ENCODE measurements at places on chromosomes 12 and 14.

DNA sequence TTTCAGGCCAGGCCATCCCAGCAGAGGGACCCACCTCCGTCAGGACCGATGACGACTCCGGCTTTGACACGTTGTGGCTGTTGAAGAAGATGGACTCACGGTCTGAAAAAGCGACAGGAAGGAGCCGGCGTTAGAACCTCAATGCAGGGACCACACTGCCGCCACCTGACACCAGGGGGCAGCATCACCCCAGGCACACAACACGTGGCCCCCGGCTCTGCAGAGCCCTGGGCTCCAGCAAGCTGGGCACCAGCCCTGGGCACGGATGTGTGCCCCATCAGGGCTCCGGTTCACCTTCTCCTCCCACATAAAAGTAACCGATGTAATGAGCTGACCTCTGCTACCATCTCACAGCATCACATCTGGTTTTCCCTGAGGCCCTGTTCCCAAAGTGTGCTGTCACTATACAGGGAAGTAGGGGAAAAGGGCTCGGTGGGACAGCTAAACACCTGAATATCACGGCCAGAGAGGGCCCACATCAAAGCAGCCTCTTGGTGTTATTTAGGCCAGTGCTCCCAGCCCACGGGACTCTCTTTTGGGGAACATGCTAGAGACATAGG lies 29.0 kb downstream of the CHGA start:
- DNase-seq, result no peak

- DNase-seq, result no peak
Observed at GRCh38 chr12:92729773-92730305, 27.1 kb downstream of the PLEKHG7 start.

DNA sequence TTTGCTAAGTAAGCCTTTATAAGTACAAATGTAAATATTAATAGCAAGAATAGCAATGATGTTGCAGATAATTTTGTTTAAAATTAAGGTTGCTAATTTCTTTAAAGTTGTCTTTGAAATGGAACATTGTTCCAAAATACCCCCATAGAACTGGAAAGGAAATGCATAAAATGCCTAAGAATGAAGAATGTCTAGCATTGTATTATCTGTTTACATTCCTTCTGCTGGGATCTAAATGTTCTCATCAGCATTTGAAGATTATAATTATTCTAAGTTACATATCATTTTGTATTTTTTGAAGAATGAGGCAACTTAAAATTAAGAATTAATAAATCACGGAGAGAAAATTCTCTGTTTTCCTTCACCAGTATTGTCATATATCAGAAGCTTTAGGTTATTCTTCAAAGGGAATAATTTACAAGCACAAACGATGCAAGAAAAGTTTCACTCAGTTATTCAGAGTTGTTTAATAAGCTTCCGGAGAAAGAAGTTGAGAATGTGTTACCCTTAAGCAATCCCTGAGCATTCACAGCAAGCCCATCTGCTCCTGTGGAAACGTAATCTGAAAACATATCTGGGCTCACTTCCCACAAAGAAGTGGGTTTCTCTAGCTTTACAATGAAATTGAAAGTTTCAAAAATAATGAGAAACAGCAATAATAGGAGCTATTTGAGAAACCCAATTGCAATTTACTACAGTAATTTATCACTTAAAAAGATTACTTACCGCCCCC lies 21.3 kb downstream of the SLC6A15 start:
- DNase-seq, result no peak

DNA sequence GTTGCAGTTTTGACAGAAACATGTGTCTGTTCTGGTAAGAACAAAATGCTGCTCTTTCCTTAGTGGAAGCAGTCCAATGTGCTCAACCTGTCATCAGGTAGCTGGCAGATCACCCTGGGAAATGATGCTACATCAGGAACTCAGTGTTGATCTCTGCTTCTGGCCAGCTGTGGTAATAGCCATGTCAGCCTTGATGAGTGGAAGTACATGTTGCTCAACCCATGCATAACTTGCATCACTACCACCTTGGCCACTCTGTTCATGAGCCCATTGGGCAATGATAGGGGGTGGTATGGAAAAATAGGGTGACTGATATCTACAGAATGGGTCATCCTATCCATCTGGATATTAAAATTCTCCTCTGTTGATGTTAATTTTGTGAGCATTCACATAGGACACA lies 411.0 kb downstream of the C12orf50 start:
- DNase-seq, result no peak

DNA sequence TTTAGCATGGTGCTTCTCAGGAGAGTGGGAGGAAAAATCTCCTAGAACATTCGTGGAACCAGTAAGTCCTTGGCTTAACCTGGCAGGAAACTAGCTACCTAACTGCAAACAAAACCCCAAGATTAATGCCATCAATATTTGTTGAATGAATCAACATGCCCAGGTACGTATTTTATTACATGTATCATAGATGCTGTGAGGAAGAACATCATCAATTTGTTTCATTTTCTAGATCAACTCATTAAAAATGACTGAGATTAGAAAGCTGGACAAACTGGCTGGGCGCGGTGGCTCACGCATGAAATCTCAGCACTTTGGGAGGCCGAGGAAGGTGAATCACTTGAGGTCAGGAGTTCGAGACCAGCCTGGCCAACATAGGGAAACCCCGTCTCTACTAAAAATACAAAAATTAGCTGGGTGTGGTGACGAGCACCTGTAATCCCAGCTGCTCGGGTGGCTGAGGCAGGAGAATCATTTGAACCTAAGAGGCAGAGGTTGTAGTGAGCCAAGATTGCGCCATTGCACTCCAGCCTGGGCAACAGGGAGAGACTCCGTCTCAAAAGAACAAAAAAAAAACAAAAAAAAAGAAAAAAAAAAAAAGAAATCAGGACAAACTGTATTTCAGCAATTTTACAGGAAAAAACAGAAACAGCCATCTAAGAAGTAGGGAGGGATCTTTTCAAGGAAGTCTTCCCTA lies 88.7 kb downstream of the NTN4 start:
- DNase-seq, result no peak

DNA sequence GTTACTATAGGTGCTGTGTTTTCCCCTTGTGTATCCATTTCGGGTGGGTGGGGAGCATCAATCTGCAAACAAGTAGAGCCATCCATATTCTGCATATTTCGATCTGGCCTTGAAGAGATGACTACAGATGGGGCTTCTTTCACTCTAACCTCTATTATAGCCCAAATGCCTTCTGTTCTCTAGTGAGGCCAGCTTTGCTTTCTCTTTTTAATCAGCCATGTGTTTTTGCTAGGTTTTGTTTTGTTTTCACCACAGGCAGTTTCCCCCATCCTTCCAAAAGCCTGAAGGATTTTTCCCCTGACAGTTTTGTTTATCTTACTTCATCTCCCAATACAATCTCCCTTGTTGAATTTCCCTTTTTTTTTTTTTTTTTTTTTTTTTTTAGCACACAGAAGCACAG lies 224.1 kb downstream of the BTG1 start:
- no peak for DNase-seq

DNA sequence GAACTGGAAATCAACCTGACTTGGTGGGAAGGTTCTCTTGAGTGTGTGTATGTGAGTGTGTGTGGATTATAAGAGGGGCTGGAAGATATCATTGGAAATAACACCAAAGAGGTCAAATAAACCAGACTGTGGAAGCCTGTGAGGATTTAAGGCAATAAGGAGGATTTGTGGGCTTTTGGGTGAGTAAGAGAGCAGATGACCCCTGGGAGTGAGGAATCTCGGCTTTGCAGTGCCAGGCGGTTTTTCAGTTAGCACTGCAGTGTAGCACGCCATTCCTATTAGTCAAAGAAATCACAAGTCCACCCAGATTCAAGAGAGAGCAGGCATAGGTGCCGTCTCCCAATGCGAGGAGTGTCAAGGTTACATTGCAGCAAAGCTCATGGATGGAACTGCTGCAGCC lies 63.3 kb downstream of the CALM1 start:
- no peak for DNase-seq

GRCh38 chr12:115710104-115710564 lies 567.4 kb downstream of the MED13L start:
- DNase-seq, result no peak

GRCh38 chr14:24366721-24367513 lies 1.1 kb upstream of the NFATC4 start:
- peak; percentile 98 for DNase-seq

DNA sequence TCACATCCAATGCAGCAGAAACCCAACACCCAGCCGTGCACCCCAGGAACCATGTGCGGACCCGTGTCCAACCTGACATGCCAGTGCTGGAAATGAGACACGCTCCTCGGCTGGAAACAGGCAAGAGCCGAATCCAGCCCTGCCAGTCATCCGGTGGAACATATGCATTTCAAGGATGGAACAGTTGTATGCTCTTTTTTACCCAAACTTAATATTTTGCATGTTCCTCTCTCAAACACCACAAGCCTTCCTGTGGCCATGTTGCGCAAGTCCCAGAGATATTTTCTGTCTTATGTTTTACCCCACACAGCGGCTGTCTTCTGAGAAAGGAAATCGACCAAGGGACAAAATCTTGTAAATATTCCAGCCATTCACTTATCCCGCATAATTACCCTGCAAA lies 196.9 kb downstream of the BCL11B start:
- DNase-seq, result no peak

GRCh38 chr12:4584281-4584680 lies 22.3 kb downstream of the DYRK4 start:
- DNase-seq, result no peak

- DNase-seq, result no peak
Observed at GRCh38 chr12:50986966-50987737, 34.8 kb downstream of the HIGD1C start.

DNA sequence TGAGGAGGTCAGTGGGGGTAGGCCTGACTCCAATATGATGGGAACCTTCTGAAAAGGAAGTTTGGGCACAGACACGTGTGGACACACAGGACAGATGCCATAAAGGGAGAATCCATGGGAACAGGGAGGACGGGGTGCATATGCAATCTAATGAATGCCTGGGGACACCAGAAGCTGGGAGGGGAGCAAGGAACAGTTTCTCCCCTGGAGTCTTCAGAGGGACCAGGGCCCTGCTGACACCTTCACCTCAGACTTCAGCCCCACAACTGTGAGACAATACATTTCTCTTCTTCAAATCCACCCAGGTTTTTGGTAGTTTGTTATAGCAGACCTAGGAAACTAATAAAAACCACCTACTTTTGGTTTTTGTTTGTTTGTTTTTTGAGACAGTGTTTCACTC lies 35.2 kb upstream of the CLIP1 start:
- DNase-seq, result no peak

GRCh38 chr14:68939181-68939892 lies 39.8 kb downstream of the ACTN1 start:
- no peak for DNase-seq

GRCh38 chr12:1782215-1782614 lies 38.1 kb upstream of the LRTM2 start:
- DNase-seq, result no peak

All from NCI-H2029 treated with DMSO at 0.1 percent for 48 hours (cell line).